Fibroblast of skin of abdomen (primary cell): ENCODE measurements at places on chromosomes 7 and 10.
A peak's percentile ranks its signal among the peaks of the same experiment; 100 is the strongest.

DNA sequence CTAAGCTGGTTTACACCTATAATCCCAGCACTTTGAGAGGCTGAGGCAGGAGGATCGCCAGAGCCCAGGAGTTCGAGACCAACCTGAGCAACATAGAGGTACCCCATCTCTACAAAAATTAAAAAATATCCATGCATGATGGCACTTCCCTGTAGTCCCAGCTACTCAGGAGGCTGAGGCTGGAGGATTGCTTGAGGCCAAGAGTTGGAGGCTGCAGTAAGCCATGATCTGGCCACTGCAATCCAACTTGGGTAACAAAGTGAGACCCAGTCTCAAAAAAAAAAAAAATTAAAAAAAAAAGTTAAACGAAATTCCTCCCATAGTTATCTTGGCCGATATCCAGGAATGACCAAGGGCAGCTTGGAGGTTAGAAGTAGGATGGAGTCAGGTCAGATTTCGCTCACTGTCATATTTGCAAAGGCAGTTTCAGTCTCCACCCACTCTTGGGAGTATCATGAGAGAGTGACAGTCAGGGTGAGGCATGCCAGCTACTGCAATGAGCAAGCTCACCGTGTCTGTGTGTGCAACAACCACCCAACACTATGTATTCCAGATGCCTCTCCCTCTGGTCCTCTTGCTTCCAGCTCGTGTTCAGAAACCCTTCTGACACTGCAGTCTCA lies 6.0 kb upstream of the ZDHHC4 start:
- DNase-seq = no peak

DNA sequence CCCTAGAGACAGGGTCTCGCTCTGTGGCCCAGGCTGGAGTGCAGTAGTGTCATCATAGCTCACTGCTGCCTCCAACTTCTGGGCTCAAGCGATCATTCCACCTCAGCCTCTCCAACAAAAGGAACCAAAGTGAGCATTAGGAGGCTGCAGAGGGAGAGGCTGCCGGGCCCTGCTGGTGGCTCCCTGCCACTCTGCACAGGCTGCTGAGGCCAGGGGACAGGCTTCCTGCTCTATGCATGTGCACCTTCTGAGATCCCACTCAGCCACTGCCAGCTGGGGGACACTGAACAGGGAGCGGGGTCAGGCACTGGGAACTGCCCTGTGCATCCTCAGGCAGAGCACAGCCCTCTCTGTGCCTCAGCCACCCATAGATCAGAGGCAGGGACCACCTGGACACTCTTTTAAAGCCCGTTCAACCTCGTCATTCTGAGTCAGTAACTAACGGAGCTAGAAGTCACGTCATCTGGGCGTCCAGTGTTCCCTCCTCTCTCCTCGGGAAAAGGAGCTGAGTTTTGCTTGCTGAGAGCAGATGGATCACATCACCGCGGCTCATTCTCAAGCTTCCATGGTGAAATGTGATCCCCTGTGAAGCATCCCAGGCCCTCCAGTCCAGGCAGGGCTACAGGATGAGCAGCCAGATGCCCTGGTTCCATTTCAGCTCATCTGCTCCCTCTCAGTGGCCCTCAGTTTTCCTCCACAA lies 109.6 kb downstream of the MYL10 start:
- peak; percentile 83 for DNase-seq

DNA sequence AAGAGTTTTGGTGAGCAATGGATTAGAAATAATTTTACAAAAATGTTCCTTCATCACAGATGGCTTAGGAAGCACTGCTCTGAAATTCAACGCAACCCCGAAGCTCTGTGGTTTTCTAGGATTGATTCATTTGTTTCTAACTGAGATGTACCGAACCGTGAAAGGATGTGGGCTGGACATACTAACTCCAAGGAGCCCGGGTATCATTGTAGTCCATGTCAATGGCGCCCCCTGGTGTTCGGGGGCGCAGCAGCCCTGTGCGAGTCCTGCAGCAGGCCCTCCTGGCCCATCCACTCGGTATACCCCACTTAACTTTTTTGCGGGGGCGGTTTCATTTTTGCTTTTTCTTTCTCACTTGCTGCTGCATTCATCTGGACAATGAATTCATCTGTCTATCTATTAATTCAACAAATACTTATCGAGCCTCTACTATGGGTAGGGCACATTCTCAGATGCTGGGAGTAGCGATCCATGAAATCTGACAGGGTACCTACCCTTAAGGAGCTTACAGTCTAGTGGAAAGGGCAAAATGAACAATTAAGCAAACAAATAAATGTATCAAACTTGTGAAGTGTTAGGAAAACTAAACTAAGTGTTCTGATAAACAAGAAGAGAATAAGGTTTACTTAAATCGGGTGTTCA lies 25.2 kb upstream of the ITPRID1 start:
- peak; percentile 48 for DNase-seq

DNA sequence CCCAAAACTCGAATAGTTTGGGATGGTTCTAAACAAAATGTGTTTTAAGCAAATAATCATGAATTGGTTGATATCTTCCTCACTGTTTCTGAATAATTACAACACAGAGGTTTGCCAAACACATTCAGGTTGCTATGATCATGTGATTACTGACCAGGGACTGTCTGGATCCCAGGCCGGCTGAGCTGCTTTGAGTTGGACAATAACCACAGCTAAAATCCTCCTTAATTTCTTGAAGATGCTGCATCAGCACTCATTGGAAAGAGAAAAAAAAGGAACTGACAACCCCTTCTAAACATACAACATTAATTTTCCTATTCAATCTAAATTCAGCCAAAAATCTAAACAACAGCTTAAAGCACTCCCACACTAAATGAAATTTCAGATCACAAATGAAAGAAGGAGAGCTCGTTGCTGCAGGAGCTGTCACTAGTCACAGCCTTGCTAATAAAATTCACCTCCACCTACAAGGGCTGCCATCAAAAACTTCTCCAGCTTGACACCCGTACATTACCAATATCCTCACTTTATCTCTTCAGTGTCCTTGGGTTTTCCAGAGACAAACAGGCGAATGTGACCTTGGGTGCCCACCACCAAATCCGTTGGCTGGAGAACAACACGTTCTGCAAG lies 560.2 kb downstream of the KCNMA1 start:
- DNase-seq = no peak
